ENCODE measurements at places on chromosomes 5 and 9.

DNA sequence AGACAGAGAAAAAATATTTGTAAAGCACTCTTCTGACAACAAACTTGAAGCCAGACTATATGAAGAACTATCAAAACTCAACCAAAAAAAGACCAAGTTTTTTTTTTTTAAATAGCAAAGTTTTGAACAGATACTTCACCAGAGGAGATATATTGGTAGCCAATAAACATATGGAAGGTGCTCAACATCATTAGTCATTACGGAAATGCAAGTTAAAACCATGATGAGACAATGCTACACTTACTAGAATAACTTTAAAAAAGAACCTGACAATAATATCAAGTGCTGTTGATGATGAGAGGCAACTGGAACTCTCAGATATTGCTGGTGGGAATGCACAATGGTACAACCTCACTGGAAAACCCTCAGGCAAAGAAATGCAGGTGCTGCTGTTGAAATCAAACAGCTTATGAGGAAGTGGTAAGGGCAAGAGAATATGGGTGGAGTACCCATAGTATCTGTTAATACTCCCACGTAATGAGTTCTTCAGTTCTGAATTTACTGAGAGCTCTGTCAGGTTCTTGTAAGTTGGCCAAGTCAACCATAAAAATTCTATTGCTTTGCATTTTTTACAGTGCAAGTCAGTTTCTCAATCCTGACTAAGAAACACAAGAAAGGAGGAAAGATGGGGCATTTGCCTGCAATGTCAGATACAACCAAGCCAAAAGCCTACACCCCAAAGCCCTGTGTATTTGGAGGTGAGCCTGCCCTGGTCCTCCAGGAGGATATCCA is 87.3 kb upstream of the GNAQ start:
- H3K36me3 ChIP-seq, result no peaks in the 10 kb centered on the region
- peak overlapping the region; percentile 53 for H3K4me3 ChIP-seq
- peak overlapping the region; percentile 70 for H3K27ac ChIP-seq
- H3K27me3 ChIP-seq, result no peaks in the 10 kb centered on the region

- H3K27ac ChIP-seq, result no peak overlapping the region
- no peak overlapping the region for H3K4me3 ChIP-seq
- no peaks in the 10 kb centered on the region for H3K27me3 ChIP-seq
- H3K36me3 ChIP-seq, result no peaks in the 10 kb centered on the region
- DNase-seq, result no peak
Observed at GRCh38 chr5:95221234-95221633, 63.7 kb downstream of the MCTP1 start.

GRCh38 chr5:161358446-161358845 is 188.1 kb downstream of the GABRB2 start:
- H3K4me3 ChIP-seq, result no peak overlapping the region
- no peaks in the 10 kb centered on the region for H3K27me3 ChIP-seq
- H3K4me1 ChIP-seq, result no peaks in the 10 kb centered on the region
- no peak overlapping the region for H3K27ac ChIP-seq

DNA sequence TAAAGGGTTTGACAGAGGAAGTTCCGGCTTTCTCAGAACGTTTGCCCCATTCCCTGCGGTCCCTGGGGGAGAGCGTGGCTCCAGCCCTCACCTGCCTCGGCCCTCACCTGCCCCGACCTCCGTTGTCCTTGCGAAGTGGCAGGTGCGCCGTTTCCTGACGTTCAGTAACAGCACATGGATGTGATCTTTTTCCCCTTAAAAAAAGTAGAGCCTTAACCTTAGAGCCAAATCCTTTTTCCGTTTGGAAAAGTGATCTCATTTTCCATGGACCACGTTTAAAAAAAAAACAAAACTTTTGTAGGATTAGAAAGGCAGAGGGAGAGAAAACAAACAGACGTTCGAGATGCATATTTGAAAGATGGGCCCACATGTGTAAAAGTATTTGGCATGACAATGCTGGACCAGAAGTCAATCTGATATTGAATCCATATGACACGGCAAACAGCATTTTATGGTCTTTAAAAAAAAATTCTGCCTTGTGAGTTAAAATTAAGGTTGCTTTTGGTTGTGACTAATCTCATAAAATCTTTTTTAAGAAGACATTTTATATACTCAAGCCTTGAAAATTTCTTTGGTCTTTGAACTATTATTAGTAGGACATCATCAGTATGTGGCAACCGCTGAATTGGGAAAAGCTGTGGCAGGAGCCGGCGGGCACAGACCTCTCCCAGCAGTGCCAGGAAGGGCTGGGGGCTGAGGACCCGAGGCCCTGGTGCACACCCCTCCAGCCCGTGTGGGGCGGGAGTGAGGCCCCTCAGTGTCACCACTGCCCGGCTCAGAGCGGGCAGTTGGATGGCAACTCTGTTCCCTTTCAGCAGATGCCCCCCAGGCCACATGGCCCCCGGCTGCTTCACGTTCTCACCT is 42.5 kb upstream of the EXOC3 start:
- peak overlapping the region; percentile 80 for H3K27ac ChIP-seq
- peak overlapping the region; percentile 75 for H3K4me3 ChIP-seq
- H3K27me3 ChIP-seq, result peaks cover 16% of the 10 kb centered on the region
- H3K36me3 ChIP-seq, result peaks cover 9% of the 10 kb centered on the region
- H3K4me1 ChIP-seq, result peaks cover 63% of the 10 kb centered on the region
- DNase-seq, result no peak

DNA sequence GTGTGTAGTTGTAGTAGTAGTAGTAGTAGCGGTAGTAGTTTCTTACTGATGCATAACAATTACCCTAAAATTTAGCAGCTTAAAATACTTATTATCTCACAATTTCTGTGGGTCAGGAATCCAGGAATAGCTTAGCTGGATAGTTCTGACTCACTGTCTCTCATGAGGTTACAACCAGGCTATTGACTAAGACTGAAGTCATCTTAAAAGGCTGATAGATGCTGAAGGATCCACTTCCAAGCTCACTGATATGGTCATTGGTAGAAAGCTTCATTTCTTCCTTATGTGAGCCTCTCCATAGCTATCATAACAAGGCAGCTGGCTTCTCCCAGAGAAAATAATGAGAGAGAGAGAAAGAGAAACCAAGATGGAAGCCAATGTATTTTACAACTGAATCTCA is 147.5 kb upstream of the FBXL17 start:
- DNase-seq, result no peak
- peaks cover 21% of the 10 kb centered on the region for H3K27me3 ChIP-seq
- H3K4me3 ChIP-seq, result no peak overlapping the region
- no peaks in the 10 kb centered on the region for H3K4me1 ChIP-seq
- H3K36me3 ChIP-seq, result peaks cover 4% of the 10 kb centered on the region
- no peak overlapping the region for H3K27ac ChIP-seq

DNA sequence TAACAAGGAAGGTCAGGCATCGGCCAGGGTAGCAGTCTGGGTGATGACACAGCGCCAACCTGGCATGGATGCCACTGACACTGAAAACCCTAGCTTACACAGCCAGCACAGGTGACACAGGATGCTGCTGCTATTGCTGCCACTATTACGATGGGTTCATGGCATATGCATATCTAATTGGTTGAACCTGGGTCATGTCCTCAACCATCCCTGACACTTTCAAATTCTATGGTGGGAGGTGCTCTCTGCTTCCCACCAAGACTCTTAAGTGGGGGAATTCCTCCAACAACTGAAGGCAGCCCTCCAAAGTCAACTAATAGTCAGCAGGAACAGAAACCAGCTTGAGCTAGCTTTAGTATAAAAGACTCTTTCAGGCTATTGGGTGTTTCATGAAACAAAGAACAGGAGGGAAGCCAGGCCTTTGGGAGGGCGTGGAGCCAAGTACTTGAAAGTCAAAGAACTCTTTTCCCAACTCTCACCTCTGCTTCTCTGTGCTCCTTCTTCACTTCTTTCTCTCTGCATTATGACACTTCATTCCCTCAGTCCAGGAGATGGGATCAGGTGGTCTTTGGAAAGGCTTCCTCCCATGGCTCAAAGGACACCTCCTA is 21.3 kb downstream of the PTTG1 start:
- H3K27ac ChIP-seq, result no peak overlapping the region
- DNase-seq, result no peak
- H3K4me3 ChIP-seq, result no peak overlapping the region
- H3K36me3 ChIP-seq, result no peaks in the 10 kb centered on the region

GRCh38 chr5:137118629-137119028 is 380.5 kb downstream of the SPOCK1 start:
- H3K4me3 ChIP-seq, result no peak overlapping the region
- H3K27ac ChIP-seq, result no peak overlapping the region
- H3K4me1 ChIP-seq, result peaks cover 6% of the 10 kb centered on the region
- H3K27me3 ChIP-seq, result peaks cover 19% of the 10 kb centered on the region

- H3K4me3 ChIP-seq, result no peak overlapping the region
- H3K36me3 ChIP-seq, result no peaks in the 10 kb centered on the region
- no peak for DNase-seq
- peaks cover 11% of the 10 kb centered on the region for H3K4me1 ChIP-seq
- H3K27ac ChIP-seq, result no peak overlapping the region
- H3K27me3 ChIP-seq, result no peaks in the 10 kb centered on the region
Observed at GRCh38 chr5:143083006-143083405, 312.8 kb downstream of the ARHGAP26 start.

GRCh38 chr9:136520053-136520540 is 25.8 kb downstream of the NOTCH1 start:
- no peak overlapping the region for H3K27ac ChIP-seq
- no peaks in the 10 kb centered on the region for H3K4me1 ChIP-seq
- H3K4me3 ChIP-seq, result no peak overlapping the region
- no peak for DNase-seq
- H3K36me3 ChIP-seq, result peaks cover 3% of the 10 kb centered on the region

- no peak overlapping the region for H3K4me3 ChIP-seq
- no peaks in the 10 kb centered on the region for H3K27me3 ChIP-seq
- H3K27ac ChIP-seq, result no peak overlapping the region
- no peak for DNase-seq
- no peaks in the 10 kb centered on the region for H3K36me3 ChIP-seq
Observed at GRCh38 chr9:1222511-1222910, 172.4 kb downstream of the DMRT2 start.

- H3K36me3 ChIP-seq, result peaks cover 2% of the 10 kb centered on the region
- peaks cover 10% of the 10 kb centered on the region for H3K27me3 ChIP-seq
- H3K4me3 ChIP-seq, result no peak overlapping the region
- no peaks in the 10 kb centered on the region for H3K4me1 ChIP-seq
- no peak overlapping the region for H3K27ac ChIP-seq
Observed at GRCh38 chr5:168765086-168765550, 185.9 kb upstream of the PANK3 start.

DNA sequence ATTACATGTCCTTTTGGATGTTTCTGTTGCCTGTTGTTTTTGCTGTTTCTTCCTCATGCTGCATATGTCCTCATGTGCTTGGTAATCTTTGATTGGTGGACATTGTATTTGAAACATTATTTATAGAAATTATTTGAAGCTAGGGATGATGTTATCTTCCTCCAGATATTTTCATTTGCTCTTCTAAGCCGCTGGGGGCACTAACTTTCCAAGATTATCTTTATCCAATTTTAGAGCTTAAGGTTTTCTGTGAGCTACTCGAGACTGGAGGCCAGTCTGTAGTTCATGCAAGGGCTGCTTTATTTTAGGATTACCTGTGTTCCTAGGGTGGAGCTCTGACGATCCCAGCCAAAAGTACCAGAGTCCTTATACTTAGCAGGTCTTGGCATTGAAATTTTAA is 40.9 kb downstream of the STX17 start:
- no peak for DNase-seq
- peaks cover 2% of the 10 kb centered on the region for H3K36me3 ChIP-seq

DNA sequence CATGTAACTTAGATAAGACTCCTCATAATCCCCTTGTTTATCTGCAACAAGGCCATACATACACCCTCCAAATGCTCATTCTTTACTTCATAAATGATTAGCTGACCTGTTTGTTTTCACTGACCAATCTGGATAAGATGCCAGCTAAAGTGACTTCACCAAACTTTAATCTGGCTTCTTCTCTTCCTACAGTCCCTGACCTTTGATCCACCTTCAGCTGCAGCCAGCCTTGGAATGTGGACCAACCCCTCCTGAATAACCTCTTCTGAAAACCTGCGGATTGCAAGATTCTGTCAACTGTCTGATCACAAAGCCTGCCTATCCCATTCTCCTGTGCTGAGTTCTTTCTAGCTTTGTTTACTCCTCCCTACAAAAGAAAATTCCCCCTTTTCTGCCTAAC is 476.8 kb downstream of the LRRC70 start:
- H3K4me1 ChIP-seq, result no peaks in the 10 kb centered on the region
- DNase-seq, result no peak
- H3K27me3 ChIP-seq, result no peaks in the 10 kb centered on the region
- H3K27ac ChIP-seq, result no peak overlapping the region
- H3K4me3 ChIP-seq, result no peak overlapping the region

DNA sequence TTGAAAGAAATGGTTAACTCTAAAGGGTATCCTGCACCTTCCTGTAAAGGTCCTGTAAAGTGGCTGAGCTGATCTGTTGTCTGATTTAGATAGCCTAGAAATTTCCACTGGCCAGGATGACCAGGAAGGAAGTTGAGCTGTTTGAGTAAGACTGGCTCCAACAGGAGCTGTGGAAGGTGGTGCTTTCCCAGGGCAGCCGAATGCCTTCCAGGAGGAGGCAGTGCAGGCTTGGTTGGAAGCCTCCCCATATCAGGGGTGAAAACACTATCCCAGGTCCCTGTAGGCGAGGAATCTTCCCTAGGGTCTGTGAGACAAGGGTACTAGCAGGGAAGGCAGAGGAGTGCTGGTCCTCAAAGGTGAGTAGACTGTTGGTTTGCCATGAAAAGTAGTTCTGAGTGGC is 98.4 kb downstream of the LIX1 start:
- H3K27ac ChIP-seq, result no peak overlapping the region
- H3K27me3 ChIP-seq, result no peaks in the 10 kb centered on the region

GRCh38 chr5:157390551-157391297 is 69.3 kb upstream of the NIPAL4 start:
- peak overlapping the region; percentile 98 for H3K27ac ChIP-seq
- peak; percentile 85 for DNase-seq
- H3K27me3 ChIP-seq, result no peaks in the 10 kb centered on the region
- H3K4me1 ChIP-seq, result peaks cover 38% of the 10 kb centered on the region
- peaks cover 14% of the 10 kb centered on the region for H3K36me3 ChIP-seq
- H3K4me3 ChIP-seq, result peak overlapping the region; percentile 32

GRCh38 chr9:81335879-81336421 is 353.4 kb downstream of the TLE1 start:
- no peaks in the 10 kb centered on the region for H3K4me1 ChIP-seq
- H3K36me3 ChIP-seq, result no peaks in the 10 kb centered on the region
- DNase-seq, result no peak
- no peak overlapping the region for H3K27ac ChIP-seq

DNA sequence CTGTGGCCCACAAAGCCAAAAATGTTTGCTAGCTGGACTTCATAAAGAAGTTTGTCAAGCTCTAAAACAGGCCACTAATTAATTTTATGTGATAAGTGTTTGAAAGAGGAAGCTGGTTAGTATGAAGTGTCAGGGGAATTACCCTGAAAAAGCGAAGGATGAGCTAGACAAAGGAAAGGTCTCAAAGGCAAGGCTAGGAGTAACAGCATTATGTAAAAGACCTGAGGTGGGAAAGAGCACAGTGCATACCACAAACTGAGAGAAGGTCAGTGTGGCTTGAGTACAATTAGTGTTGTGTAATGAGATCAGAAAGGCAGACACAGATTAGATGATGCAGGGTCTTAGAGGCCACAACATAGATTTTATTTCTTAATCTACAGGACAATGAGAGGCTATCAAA is 29.6 kb downstream of the RC3H2 start:
- no peak overlapping the region for H3K4me3 ChIP-seq
- peaks cover 32% of the 10 kb centered on the region for H3K36me3 ChIP-seq
- DNase-seq, result no peak
- H3K4me1 ChIP-seq, result peaks cover 6% of the 10 kb centered on the region
